ENCODE measurements at places on chromosomes 3 and 15. TPM values are rescaled to one million over a fixed set of nuclear protein-coding genes. Genes with fewer than 3 reads are reported as not detected.
A peak's percentile ranks its signal among the peaks of the same experiment; 100 is the strongest.

DNA sequence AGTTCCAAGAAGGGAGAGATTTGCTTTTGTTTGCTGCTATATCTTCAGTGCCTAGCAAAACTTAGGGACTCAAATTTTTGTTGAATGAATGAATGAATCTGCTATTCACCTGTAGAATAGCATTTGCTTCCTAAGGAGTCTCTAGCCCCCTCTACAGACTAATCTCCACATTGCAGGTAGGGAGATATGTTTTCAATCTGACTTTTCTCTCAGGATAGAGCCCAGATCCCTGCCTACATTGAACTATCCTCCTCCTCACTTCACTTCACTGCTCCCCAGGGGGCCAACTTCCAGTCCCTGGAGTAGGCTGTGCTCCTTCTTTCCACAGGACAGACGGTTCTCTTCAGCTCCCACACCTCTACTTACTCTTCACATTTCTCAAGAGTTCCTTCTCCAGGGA, 81.9 kb upstream of the PTX3 start:
- peak; percentile 26 for DNase-seq

DNA sequence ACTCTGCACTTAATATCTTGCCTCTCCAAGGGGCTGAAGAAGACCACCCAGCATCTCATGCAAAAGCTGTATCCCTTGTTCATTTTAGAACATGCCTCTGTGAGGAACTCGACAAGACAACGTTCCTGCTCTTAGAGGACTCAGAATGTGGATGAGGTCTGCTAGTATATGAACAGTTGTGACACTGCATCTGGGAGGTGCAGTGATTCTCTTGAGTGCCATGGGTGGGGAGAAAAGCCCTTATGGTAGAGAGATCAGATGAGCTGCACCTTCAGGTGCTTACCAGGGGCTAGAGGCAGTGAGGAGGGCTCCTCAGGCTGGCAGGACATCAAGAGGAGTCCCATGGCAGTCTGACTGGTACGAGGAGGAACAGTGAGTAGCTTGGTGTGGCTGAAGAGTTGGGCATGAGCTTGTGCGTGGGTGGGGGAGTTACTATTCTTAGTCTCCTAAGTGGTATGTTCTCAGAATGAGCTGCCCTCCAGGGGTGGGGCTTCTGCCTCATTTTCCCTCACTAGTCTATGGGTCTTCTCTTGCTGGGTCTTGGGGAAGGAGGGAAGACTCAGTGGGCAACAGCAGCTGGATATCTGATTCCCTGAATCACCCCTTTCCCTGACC, 56.7 kb upstream of the ATP2B2 start:
- DNase-seq: no peak

GRCh38 chr3:143209715-143210059, 90.1 kb downstream of the CHST2 start:
- no peak for DNase-seq

DNA sequence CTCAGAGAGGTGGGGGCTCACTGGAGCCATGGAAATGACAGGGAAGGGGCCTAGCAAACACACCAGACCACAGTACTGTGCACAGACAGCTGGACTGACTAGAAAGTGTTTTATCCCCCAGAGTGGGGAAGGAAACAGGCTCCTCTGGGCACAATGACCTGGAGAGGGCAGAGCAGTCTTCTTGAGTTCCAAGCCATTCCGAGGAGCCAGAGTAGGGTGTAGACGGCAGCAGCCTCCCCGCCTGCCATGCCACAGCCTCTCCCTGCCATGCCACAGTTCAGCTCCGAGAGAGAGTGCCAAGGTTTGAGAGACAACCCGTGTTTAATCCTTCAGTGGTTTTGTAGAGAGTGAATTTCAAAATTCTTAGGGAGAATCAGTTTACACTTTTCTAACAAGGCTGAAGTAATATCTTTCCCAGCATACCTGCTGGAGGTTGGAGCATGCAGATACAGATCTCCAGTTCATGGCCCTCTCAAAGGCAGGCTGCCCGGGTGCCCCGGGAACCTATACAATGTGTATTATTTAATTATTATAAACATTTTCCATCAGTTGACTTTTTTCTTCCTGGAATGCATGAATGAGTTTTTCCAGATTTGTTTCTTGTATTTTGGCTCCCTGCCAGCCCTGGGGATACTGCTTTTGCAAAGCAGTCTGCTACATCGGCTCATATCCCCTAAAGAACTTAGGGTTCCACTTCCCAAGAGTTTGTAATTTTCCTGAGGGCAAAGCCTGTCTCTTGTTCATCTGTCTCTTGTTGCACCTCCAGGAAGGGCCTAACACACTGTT, 3.2 kb downstream of the PODXL2 start:
- no peak for DNase-seq

DNA sequence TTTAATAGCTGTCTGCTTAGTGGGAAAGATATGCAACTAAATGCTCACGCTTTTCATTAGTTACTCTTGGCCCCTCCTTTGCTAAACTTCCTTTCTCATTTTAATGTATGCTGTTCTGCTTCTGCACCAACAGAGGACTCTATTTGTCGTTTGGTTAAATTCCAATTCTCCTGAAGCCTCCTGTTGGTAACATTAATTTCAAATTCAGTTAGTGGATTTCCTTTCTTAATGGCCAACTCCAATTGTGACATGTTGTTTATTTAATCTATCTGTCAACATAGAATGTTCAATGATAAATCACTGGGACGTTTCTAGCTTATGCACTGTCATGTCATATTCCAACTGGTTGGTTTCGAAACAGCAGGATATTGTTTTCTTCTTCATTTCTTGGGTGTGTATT, 467.4 kb upstream of the BCHE start:
- DNase-seq: peak; percentile 27

DNA sequence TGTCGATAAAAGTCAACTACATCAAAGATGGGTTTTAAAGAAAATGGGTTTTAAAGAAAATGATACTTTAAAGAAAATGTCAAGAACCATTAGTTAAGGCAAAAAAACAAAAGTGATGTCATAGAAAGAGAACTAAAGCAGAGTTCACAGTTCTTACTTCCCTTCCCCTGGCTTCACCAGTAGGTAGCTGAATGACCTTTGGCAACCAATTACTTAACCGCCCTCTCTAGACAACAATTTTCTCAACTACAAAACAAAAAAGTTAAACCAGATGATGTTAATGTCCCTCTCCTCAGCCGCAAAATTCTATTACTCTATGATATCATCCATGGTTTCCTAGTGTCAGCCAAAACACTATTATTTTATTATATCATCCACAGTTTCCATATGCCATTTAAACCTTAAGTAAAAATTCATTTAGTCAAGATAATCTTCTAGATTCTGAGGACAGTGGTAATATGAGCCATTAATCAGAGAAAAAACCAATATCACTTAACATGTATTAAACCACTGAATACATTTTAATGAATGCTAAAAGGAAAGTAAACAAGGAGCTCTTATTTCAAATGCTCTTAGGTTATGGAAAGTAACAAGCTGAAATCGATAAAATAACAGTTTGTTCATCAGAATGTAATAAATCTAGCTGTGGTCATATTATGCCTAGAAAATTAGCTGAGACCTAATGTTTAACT, 13.1 kb downstream of the RYK start:
- DNase-seq: no peak

DNA sequence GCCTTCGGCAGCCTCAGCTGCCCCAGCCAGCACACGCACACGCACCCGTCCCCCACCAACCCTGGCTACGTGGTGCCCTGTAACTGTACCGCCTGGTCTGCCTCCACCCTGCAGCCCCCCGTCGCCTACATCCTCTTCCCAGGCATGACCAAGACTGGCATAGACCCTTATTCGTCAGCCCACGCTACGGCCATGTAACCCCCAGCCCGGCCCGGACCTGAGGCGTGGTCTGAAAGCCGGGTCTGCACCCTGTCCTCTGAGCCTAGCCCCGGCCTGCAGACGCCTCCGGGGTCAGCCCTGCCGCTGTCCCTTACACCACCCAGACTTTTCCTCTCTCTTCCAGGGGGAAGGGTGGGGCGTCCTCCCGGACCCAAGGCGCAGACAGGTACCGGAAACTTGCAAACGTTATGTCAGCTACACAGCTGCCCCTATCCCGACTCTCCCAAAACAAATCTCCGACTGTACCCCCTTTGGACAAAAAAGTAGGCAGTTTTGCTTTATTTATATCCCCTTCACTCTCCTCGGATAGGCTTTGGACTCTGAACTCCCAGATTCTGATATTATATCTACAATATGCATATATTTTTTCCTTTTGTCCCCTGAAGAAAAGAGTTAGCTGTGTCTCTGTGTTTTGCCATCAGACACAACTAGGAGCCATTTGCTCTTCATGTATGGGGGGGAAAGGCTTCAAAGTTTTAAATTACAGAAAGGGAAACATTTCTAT, 1.4 kb downstream of the SOX14 start:
- DNase-seq: no peak

GRCh38 chr3:195438371-195438770, 4.4 kb downstream of the ACAP2 start:
- DNase-seq: peak; percentile 78

DNA sequence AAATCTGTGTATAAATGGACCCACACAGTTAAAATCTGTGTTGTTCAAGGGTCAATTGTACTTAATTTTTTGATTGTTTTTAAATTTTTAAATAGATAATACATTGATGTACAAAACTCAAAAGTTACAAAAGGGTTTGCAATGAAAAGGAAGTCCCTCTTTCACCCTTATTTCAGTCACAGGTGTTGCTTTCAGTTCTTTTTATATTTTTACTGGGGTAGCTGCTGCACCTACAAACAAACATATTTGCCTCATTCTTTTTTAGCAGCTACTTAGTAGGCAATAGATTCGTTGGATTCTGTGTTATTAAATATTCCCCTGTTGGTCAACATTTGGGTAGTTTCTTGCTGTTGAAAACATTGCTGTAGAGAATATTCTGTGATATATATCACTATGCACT, 44.4 kb downstream of the PIAS1 start:
- DNase-seq: no peak

DNA sequence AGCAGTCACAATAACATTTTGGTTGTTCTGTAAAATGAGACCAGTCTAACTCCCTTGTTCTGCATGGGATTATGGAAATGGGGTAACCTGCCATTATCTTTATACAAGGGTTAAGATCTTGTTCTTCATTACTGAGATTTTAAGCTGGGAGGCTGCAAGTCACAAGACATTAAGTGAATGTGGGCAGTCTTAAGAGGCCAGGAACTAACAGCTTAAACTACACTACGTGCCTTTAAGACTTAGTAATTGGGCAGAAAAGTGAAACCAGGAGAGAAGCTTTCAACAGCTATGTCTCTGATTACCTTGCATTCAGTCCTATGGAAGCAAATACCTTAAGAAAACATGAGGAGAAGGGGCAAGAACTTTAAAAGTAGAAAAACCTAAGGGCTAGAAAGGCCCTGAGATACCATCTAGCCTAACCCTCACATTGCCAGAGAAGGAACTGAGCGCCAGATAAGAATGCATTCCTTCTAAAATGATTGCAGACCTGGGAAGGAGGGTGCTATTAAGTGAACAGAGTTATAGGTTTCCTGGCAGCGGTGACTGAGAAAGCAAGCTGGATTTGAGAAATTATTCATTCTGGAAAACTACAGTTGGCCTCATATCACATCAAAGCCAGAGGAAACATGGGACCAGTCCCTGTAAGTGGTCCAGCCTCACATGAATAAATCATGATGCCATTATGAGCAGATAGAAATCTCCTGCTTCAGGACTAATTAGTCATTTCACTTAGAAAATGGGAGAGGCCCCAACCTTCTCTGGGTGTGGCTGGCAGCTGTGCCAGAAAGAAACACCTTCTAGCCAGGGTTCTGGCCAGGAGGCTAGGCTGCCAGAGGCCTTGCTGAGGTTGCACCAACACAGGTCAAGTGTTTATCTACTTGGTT, 32.9 kb downstream of the DAPK2 start:
- DNase-seq: peak; percentile 83

GRCh38 chr3:16317561-16317945, 52.5 kb downstream of the OXNAD1 start:
- DNase-seq: no peak

DNA sequence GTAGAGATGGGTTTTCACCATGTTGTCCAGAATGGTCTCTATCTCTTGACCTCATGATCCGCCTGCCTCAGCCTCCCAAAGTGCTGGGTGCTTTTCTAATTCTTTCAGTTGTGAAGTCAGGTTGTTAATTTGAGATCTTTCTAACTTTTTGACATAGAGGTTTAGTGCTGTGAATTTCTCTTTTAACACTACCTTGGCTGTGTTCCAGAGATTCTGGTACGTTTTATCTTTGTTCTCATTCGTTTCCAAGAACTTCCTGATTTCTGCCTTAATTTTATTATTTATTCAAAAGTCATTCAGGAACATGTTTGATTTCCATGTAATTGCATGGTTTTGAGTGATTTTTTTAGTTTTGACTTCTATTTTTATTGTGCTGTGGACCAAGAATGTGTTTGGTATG, 63.5 kb upstream of the CCDC54 start:
- DNase-seq: no peak

DNA sequence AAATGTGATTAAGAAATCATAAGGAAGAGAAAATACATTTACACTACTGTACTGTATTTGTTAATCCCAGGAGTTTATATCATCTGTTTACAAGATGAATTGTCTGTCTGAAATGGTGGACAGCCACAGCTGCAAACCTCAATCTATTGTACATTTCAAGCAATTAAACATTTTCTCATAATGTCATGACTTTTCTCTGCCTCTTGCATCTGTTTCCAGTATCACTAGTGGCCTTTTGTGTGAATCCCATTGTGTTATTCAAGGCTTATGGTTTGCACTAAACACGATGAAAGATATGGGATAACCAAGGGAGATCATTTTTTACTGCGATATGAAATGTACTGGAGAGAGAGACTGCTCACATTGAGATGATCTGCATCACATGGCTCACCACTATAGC, 200.2 kb upstream of the LRRN1 start:
- DNase-seq: no peak

- DNase-seq: no peak
Measured at GRCh38 chr15:78390826-78391225, 47.2 kb upstream of the IREB2 start.

Gene ATP13A5
- not detected for total RNA-seq

Gene SERPINI2
- total RNA-seq: not detected

Gene FBXL22
- under 0.01 TPM for total RNA-seq

Gene MEF2A
- 11.1 TPM for total RNA-seq

Gene HRG
- not detected for total RNA-seq

Gene TGM5
- 1.8 TPM for total RNA-seq

Gene THRB
- 9.0 TPM for total RNA-seq

Gene THSD4
- 11.5 TPM for total RNA-seq

Gene ONECUT1
- total RNA-seq: not detected

Gene SPATA12
- not detected for total RNA-seq

Gene P4HTM
- 28.7 TPM for total RNA-seq

Gene STXBP5L
- total RNA-seq: not detected

Measured in bronchial epithelial cell (primary cell).